ENCODE measurements at places on chromosomes 4 and X. TPM values are rescaled to one million over a fixed set of nuclear protein-coding genes. Genes with fewer than 3 reads are reported as not detected.

Gene SHROOM4
- 2.3 TPM for total RNA-seq

DNA sequence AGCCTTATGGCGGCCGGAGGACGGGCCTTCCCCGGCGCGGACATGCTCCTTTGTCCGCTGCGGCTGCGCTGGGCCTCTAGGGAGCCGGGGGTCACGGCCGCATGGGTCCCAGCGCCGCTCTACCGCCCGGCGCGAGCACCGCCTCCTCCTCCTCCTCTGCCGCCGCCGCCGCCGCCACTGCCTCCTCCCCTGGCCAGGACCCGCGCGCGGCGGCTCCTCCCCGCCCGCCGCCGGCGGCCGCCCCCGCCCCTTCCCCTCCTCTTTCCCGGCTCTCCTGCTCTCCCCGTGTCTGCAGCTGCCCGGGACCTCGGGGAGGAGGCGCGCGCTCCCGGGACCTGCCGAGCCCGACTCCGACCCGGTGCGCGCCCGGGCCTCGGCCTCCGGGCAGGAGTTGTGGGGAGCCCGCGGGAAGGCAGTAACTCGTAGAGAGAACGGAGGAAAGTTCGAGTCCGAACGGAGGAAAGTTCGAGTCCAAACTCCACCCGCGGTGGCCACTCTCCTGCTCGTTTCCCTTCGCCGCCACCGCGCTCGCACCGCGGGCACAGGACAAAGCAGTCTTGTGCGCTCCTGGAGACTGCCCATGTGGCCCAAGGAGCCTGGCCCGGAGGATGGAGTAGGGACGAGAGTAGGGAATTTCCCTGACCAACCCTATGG lies at the start of gene ADGRA3:
Gene ADGRA3, minus strand, starts transcription at position 179 of the 654 bp plus-strand sequence. CDS start 282 bp downstream, outside the sequence.
- peak; percentile 71 for DNase-seq

Gene FAM90A26
- total RNA-seq, result not detected

Gene USP11
- 11.8 TPM for total RNA-seq

DNA sequence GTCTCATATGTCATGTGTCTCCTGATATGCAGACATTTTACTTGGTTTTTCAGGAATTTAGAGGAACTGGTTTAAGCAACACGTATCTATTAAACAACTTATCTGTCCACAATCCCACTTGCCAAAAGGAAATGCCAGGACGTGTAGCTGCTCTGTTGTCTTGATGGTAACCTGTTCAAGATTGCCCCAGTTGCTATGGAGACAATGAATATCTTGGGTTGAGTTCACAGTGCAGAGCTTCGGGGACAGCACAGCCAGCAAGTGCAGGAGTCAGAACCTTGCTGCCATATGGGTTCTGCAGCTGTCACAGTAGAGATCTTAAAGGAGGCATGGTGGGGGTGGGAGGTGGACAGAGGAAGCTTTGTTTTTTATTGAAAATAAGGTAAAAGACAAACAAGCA lies 28.7 kb upstream of the FAM9B start:
- no peak for DNase-seq

GRCh38 chr4:121692261-121692660 lies 4.5 kb downstream of the ANXA5 start:
- no peak for DNase-seq

Gene MSN
- 34.6 TPM for total RNA-seq

DNA sequence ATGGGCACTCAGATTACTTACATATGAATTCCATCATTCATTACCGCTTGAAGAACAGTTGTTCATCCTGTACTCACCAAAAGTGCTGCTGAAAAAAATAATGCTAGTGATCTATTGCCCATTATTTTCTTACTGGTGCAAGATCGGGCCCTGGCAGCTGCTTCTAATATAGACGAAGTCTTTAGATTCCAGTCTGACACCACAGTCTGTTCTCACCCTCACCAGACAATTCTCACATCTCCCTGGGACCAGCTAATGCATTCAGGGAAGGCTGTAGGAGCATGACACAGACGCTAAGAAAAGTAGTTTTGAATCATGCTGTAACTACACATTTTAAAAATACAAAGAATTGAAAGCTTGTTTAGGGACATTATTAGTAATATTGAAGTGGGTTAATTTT lies 13.8 kb downstream of the GEMIN8 start:
- no peak for DNase-seq

GRCh38 chr4:81704461-81704860 lies 232.8 kb upstream of the RASGEF1B start:
- DNase-seq, result no peak

- DNase-seq, result no peak
Observed at GRCh38 chrX:152405561-152405960, 45.6 kb downstream of the GABRA3 start.

DNA sequence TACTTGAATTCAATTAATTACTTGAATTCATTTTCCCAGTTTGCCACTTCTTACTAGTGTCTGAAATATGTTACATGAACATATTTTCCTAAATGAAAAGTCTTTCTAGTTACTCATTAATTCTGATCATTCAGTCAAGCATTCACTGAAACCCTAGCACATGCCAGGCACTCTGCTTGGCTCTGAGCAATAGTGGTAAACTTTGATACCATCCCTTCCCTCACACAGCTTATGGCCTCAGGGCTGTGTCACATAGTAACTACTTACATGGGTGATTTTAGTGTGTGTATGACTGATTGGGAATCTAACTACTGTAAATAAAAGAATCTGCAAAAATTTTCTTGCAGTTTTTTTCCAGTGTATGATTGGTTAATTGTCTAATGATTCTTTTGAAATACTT lies 32.7 kb downstream of the METAP1 start:
- no peak for DNase-seq

- no peak for DNase-seq
Observed at GRCh38 chr4:139574641-139575040, 18.6 kb upstream of the SETD7 start.
